ENCODE measurements at places on chromosomes 16 and 17. TPM values are rescaled to one million over a fixed set of nuclear protein-coding genes. Genes with fewer than 3 reads are reported as not detected.

DNA sequence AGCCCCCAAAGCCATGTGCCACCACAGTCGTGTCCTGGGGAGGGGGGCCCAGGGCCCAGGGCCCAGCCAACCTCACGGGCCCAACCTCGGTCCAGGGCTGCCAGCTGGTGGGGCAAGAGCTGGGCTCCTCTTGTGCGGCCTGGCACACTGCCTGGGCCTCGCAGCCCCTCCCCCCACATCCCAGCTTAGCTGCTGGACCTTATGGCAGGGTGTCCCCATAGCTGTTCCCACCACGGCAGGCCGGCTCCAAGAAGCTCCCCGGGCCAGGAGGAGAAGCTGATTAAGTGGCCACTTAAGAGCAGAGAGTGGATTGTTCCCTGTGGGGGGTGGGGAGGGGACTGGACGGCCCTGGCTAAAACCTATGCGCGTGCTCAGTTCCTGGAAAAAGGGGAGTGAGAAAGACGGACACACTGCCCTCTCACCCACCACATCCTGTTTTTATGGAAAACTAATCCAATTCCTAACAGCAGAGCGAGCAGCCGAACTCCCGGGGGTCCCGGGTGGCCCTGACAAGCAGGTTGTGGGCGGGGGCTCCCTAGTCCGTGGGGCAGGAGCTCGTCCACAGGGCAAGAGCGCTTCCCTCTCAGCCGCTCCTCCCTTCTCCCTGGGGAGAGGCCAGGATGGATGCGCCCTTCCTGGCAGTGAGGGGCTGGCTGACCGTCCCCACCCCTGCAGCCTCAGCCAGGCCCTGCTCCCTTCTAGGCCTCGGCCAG is 16.8 kb downstream of the PIEZO1 start:
- DNase-seq, result no peak

- DNase-seq, result no peak
Measured at GRCh38 chr16:19167710-19168370, at the start of gene SYT17. Gene SYT17 (plus strand): TSS chr16:19168240. CDS start chr16:19168647, 407 bp downstream.

GRCh38 chr17:6648181-6648580 is 3.2 kb downstream of the MED31 start:
- DNase-seq, result no peak

DNA sequence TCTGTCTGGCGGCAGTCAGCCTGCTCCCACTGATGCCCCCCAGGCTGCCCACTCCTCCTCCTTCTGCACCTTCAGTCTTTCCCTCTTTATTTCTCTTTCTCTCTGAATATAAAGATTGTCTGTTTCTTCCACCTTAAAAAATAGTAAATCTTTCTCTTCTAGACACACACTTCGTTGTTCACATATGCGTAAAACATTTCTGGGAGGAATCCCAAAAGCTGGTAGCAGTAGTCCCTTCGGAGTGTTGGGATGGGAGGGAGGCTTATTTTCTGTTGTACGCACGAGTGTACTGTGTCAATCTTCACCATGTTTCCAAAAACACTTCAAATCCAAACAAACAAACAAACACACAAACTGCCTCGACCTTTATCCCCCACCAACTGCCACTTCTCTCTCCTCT is 9.9 kb downstream of the OSBPL7 start:
- DNase-seq, result no peak

DNA sequence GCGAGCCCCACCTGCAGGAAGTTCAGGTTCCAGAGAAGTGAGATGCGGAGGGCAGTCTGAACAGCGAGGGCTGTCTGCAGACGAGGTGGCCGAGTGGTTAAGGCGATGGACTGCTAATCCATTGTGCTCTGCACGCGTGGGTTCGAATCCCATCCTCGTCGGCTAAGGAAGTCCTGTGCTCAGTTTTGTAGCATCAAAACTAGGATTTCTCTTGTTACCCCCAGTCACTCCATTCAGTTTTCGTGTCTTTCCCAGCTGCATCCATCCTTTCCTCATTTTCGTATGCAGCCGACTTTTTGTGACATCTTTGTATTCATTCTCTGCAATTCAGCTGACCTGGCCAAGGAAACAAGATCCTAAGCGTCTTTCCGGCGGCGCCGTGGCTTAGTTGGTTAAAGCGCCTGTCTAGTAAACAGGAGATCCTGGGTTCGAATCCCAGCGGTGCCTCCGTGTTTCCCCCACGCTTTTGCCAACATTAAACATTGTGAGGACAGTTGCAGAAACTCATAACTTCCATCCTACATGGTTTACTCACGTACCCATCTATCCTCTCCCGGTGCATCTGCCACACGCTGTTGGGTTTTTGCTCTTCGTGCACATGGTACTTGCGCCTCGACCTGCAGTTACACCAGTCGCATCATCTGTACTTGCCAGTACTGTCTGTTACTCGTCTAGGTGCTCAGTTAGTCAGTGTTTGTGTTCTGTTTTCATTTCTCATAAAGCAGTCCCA is 3.0 kb downstream of the BORCS6 start:
- DNase-seq, result peak; percentile 74

DNA sequence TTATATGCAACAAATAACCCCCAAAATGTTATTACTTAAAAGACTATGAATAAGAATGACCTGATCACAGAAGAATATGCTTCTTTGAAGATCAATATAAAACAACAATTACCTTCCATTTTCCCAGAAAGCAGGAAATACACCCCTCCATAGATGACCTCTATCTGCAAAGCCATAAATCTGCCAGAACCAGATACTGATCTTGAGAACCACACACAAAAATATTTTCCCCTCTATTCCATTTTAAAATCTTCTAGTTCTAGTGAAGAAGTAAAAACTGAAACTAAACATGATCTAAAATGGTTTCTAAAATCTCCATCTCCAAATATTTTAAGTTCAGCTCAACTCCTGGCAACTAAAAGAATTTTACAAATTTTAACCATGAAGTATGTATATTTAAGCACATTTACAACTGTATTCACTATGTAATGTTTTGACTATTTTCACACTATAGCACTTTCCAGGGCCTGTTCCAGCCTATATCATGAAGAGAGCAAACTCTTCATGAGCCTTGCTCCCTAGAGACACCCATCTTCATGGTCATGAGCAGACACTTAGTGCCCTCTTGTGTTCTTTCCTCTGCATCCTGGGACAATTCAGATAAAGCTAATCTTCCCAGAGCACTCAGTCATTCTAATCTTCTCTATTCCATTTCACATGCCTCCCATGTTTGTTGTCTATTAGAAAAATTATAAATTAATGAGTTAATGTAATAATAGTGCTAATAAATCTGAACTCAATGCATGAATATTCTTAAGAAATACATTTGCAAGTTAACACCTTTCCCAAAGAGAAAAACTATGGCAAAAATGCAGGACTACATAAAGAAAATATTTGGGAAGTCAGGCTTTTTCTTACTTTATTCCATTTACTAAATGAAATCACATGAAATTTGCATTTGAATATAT is 87.0 kb downstream of the HELZ start:
- DNase-seq, result no peak

- no peak for DNase-seq
Measured at GRCh38 chr17:15516150-15516549, 47.1 kb downstream of the TVP23C start.

DNA sequence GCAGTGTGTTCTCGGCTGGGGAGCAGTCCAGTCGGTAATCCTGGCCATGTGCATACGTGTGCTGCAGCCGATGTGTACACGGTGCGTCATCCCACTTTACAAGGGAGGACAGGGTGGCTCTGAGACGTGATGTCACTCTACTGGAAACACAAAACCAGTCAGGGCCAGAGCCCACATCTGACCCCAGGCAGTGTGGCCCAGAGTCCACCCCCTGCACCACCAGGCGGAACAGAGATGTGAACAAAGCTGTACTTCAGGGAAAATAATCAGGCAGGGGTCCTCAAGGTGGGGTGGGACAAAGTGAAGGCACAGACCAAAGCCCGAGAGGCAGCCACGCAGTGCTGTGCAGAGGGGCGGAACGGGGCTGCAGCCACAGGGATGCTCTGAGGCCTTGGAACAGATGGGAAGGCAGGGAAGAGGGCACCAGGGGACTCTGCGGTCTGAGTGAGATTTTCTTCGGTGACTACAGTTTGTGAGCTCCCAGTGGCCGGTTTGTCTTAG is 181.5 kb downstream of the ZNF423 start:
- DNase-seq, result no peak

DNA sequence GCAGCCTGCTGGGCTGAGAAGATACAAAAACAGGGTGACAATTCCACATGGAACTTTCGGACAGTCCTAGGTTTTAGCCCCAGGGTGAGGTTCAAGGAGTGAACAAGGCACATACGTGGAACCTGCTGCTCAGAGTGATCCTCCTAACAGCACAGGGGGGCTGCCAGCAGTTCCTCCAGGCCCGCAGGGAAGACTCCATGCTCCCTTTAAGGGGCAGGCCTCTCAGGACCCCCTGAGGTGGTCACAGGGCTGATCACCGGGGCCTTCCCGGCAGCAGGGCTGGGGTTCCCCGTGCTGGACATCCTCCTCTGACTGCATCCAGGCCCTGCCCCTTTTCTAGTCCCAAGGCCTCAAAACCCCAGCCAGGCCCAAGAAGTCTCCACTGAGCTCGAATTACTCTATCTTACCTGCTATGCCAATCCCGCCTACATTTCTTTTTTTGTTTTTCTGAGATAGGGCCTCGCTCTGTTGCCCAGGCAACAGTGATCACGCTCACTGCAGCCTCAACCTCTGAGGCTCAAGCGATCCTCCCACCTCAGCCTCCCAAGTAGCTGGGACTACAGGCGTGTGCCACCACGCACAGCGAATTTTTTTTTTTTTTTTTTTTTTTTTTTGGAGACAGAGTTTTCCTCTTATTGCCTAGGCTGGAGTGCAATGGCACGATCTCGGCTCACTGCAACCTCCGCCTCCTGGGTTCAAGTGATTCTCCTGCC is 10.4 kb downstream of the CANT1 start:
- no peak for DNase-seq

- DNase-seq, result no peak
Measured at GRCh38 chr16:85521552-85522307, 91.4 kb upstream of the GSE1 start.

DNA sequence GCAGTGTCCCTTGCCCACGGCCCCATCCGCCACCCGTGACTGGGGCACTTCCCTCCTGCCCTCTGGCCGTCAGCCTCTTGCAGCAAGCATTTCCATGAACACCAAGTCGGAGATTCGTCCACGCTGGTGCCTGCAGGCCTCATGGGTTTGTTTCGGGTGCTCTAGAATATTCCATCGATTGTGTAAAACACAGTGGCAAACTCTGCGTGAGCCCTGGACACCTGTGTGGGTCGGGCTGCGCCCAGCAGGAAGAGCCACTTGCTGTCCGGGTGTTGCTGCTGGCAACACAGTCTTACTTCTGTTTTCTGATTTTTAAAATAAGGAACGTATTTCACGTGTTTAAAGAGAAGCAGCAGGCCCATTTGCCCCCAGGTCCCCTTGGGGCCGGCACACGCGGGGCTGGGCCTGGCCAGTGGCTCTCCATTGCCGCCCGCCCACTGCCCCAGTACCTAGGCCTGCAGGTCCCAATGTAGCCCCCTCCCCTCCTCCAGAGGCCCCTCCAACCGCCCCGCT is 10.0 kb downstream of the CYBC1 start:
- no peak for DNase-seq

The CIAPIN1 gene
- total RNA-seq, result 81.1 TPM

The BLTP2 gene
- 192 TPM for total RNA-seq

The C17orf113 gene
- 0.15 TPM for total RNA-seq

Data from CD8-positive, alpha-beta memory T cell (primary cell).